ENCODE measurements at places on chromosomes 12 and 14. TPM values are rescaled to one million over a fixed set of nuclear protein-coding genes. Genes with fewer than 3 reads are reported as not detected.

Gene TSPAN9
- 20.5 TPM for total RNA-seq

Gene SMOC1
- total RNA-seq, result 1.3 TPM

Gene LPAR5
- total RNA-seq, result 0.81 TPM

Gene NTS
- 0.51 TPM for total RNA-seq

DNA sequence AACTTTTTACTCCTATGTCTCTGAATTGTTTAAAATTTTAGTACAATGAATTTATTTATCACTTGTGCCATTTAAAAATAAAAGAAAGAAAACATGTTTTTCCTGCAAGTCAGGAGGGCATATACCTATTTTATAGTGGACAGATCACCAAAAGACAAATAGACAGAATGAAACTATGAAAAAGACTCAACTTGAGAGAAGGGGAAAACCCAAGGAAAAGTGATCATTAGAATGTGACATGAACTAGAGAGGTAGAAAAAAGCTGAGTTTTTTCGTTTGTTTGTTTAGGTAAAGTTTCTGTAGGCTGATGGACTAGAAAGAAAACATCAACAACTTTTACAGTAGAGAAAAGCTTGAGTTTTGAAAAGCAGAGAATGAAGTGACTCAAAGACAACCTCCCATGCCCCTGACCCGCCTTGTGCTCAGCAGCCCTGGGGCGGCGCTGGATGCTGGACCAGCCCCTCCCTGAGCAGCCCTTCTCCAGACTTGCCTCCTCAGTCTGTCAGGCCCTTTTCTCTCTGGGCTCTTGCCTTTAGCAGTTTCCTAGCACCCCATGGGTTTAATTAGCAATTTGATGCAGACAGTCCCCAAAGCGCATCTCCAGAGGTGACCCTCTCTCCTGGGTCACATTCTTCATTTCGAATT, 95.1 kb upstream of the ARID2 start:
- no peak for DNase-seq

- no peak for DNase-seq
Observed at GRCh38 chr14:80078501-80078900, 132.8 kb downstream of the DIO2 start.

GRCh38 chr14:20476776-20477175, 7.6 kb downstream of the PNP start:
- no peak for DNase-seq

Data from epithelial cell of proximal tubule (primary cell).